ENCODE measurements at places on chromosomes 12 and 14. TPM values are rescaled to one million over a fixed set of nuclear protein-coding genes. Genes with fewer than 3 reads are reported as not detected.

PMEL gene
- not detected for total RNA-seq

TMEM52B gene
- not detected for total RNA-seq

DNA sequence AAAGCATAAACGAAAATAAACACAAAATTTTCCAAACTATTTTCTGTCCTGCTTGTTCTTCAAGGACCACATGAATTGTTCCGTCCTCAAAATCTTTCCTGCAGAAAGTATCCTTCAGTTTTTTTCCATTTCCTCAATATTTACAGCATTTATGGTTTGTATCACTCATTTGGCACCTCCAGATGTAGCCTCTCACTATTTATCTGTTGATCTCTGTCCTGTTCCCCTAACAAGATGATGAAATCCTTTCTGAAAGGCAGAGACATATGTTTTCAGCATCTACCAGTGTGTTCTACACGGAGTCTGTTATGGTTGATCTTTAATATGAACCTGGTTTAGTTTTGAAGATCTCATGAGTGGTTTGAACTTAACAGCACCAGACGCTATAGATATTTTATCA, 490.2 kb downstream of the NELL2 start:
- DNase-seq = no peak

DNA sequence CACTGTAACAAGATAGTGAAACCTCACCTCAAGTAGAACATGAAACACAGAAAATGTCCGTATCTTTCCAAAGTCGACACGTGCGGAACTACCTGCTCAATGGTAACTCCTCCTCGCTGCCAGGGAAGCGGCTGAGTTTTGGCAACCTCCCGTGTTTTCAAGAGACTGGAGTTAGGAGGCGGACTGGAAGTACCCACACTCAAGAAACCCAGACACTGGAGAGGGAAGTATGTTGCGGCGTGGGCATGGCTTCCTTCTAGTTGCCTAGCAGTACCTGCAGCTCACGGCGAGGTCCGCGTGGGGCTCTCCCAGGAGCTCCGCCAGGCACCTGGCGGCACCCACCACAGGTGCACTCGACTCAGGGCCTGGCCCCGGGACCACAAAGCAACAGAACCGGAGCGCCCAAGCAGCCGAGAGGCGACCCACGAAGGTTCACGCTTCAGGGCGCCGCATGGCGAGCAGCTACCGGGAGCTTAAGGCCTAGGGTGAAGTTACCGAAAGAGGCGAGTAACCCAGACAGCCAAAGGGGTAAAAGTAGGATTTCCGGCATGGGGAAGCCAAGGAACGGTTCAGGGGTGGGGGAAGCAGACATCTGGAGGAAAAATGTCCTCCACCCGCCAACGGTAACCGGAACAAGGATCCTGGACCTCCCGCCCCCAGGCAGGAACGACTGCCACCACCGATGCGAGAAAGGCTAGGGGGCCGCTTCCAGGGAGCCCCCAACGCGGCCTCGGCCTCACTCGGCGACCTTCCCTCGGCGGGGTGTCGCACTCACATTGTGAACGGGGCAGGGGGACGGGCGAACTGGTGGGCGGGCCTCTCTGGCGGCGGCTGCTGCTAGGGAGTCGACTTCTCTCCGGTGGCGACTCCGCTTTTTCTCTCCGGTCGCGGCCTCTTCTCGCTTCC, 608 bp downstream of the PTGES3 start:
- peak; percentile 40 for DNase-seq

DNA sequence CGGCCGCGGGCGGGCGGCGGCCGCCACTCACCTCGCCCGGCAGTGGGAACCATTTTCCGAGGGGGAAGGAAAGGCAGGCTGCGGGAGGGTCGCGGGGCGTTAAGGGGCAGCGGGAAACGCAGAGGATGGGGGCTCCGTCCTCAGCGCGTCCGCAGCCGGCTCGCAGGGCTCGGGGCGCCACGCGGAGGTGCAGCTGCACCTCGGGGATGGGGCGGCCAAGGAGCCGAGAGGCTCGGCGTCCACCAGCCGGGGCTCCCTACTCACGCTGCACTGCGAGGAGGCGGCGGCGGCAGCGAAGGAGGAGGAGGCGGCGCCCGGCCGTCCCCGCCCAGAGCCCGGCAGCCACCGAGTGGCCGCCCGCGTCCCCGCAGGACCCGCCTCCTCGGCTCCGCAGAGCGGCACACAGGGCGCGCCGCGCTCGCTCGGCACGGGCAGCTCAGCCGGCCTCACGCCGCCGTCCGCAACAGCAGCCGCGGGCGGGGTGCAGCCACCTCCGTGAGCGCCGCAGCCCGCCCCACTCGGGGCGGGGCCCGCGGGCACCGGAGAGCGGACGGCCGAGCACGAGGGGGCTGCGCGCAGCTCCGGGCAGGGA, at the start of gene ATP2B1:
TSS of gene ATP2B1 (minus strand) at position 274 of the 592 bp plus-strand sequence. CDS start 52,952 bp downstream, outside the sequence.
- peak; percentile 89 for DNase-seq

DNA sequence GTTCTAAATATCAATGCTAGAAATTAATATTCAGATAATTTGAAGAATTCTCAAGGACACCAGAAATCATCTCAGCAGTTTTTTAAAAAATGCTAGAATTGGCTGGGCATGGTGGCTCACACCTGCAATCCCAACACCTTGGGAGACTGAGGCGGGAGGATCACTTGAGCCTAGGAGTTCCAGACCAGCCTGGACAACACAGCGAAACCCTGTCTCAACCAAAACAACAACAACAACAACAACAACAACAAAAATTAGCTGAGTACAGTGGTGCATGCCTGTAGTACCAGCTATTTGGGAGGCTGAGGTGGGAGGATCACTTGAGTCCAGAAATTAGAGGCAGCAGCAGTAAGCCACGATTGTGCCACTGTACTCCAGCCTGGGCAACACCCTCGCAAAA, 3.2 kb upstream of the MDP1 start:
- no peak for DNase-seq
